ENCODE measurements at places on chromosomes 12 and 14. TPM values are rescaled to one million over a fixed set of nuclear protein-coding genes. Genes with fewer than 3 reads are reported as not detected.

TSPAN19 gene
- not detected for total RNA-seq

FOXN4 gene
- not detected for total RNA-seq

CCDC177 gene
- not detected for total RNA-seq

HNF1A gene
- total RNA-seq: not detected

KLRG1 gene
- total RNA-seq: 0.15 TPM

TMEM132C gene
- not detected for total RNA-seq

ETNK1 gene
- 22.2 TPM for total RNA-seq
